ENCODE measurements at places on chromosomes 3 and 15.

GRCh38 chr3:62874711-62875557 is at the start of gene CADPS:
Gene CADPS, minus strand, starts transcription at chr3:62875416. Its CDS starts 387 bp downstream, at chr3:62875029.
- no peak for DNase-seq

DNA sequence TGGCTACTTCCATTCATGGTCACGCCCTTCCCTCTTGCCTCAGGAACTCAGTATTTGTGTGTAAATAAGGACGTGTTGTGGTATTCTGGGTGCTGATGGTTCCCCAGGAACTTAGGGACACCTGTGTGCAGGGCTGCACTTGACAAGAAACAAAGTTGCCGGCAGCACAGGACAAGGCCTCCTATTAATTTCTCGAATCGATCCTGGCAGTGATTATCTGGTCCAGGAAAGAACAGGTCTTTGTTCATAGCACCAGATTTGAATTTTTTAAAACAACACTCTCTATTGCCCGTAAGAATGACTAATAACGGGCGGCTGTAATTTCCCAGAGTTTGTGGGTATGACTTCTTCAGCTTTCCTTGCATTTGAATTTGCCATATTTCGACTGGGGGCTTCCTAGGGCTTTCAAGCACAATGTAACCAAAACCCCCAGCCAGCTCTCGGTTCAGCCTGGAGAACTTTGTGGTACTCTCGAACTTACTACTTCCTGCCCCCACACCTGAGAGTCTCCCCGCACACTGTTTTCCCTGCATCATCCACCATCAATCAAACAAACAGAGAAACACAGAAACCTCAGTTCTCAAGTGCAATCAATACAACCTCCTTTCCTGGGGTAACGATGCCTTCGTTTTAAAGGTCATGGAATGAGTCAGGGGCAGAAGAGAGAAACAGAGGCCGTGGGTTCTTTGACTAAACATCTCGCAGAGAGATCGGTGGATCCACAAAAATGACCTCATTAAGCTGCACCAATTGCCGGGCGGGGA is 241.7 kb upstream of the ICE2 start:
- peak; percentile 3 for DNase-seq

DNA sequence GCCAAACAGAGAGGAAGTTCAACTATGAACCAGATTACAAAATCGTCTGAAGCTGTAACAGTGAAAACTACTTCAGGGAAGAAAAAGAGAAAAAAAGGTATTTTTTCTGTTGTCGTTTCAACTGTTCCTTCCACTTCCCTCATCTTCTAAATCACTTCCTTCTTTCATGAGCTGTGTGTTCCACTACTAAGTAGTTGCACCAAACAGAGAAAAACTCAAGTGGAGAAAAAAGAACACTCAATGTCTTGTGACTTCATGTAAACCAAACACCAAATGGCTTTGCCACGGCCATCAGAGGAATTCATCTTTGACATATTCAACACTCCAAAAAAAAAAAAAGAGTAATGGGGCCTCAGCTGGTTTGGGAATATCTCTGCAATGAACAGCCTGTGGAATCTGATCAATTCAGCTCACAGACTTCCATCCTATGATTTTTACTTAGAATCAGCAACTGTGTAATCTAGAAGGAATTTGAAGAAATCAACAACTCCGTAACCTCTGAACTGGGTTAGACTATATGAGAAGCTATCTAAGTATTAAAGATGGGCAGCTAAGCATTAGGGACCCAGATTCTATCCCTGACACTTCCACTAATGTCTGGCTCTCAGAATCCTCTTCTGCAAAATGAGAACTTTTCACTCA is 47.5 kb upstream of the RNF7 start:
- no peak for DNase-seq

DNA sequence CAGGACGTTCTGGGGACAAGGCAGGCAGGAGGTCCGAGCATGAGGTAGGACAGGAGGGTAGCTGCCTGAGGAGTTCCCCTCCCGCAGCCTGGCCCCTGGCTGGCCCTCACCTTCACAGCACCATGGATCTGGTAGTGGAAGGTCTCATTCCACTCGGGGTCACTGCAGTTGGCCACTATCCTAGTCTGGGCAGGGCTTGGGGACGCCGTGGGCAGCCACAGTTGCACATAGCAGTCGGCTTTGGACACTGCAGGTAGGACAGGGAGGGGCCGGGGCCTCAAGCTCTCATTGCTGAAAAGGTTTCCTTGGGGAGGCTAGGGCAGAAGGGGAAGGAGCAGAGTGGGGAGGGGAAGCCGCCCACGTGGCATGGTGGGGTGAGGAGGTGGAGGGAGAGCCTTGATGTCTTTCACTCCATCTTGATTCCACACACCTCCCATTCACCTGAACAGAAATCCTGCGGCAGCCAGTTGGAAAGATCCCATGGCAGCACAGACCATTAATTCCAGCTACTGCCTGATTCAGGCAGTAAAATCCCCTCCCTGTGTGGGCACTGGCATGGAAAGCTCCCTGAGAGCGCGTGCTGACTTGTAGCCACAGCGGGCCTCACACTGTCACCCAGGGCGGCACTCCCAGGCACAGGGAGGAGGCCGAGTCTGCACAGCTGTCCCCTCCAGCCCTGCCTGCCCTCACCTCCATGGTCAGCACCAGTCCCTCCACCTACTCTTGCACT is 2.1 kb downstream of the PLA2G4F start:
- no peak for DNase-seq

- no peak for DNase-seq
These were observed 262.1 kb downstream of the UACA start for GRCh38 chr15:70501121-70501727.

GRCh38 chr3:123373474-123373987 is 75.4 kb downstream of the ADCY5 start:
- no peak for DNase-seq

GRCh38 chr3:155418407-155418806 is 124.9 kb upstream of the STRIT1 start:
- no peak for DNase-seq

Data from activated CD8-positive, alpha-beta memory T cell treated with anti-CD3 and anti-CD28 coated beads for 1 hour (primary cell).